Vagina (tissue), 2 donors: ENCODE measurements at places on chromosomes 1 and 21. TPM values are rescaled to one million over a fixed set of nuclear protein-coding genes. Genes with fewer than 3 reads are reported as not detected.

DNA sequence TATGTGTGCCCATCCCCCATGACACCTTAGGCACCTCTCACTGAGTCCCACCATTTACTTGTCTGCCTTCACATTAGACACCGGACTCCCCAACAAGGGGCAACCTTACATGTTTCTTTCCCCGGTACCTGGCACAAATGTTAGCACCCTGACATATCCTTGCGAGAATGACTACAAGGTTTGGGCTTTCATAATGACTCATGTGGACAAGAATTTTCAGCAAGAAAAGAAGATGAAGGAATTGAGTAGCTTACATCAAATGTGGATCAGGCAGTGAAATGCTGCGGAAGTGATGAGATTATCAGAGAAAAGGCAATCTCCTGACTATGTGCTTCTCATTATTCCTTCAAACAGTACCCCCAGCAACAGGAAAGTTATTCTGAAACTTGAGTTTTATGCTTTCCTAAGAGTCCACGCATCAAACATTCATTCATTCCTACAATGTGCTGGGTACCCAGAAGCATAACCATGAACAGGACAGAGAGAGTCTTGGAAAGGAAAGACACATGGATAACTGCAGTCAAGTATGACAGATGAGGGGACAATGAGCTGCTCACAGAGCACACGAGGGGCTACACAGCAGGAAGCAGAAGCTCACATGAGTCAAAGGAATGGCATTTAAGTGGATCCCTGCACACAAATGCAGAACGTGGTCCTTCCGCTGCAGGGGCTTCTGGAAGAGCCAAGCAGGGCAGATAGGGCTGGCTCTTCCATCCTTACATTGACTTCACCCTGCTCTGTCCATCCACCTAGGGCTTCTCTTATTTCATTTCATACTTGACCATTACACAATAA is 112.1 kb downstream of the PCNX2 start:
- no peak for DNase-seq
- no peak overlapping the region for H3K4me3 ChIP-seq
- H3K27me3 ChIP-seq, result no peaks in the 10 kb centered on the region
- H3K36me3 ChIP-seq, result peaks cover 2% of the 10 kb centered on the region
- no peak overlapping the region for H3K27ac ChIP-seq

- no peaks in the 10 kb centered on the region for H3K36me3 ChIP-seq
- no peaks in the 10 kb centered on the region for H3K27me3 ChIP-seq
- peaks cover 63% of the 10 kb centered on the region for H3K4me1 ChIP-seq
- no peak for DNase-seq
- H3K4me3 ChIP-seq, result no peak overlapping the region
- peak overlapping the region; percentile 84 for H3K27ac ChIP-seq
Measured at GRCh38 chr21:41681348-41681801, 85.5 kb downstream of the RIPK4 start.

GRCh38 chr1:40855513-40855912 is 6.7 kb downstream of the CITED4 start:
- H3K27ac ChIP-seq, result no peak overlapping the region
- H3K4me1 ChIP-seq, result peaks cover 4% of the 10 kb centered on the region
- H3K36me3 ChIP-seq, result no peaks in the 10 kb centered on the region
- H3K27me3 ChIP-seq, result no peaks in the 10 kb centered on the region

DNA sequence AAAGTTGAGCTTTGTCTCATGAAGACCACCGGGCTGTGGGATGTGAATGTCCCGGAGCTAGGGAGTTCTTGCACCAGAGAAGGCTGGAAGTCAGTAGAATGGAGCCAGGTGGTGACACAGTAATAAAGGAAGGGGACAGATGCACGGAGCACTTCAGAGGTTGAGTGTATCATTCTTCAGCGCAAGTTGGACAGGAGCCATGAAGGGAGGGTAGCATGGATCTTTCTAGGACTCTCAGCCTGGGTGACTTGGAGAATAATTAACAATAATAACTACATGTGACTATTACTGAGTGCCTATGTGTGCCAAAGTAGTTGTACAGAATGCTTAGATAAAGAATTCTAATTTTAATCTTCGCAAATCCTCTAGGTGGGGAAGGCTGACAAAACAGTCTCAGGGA is 258.7 kb upstream of the AJAP1 start:
- H3K27me3 ChIP-seq, result no peaks in the 10 kb centered on the region
- H3K4me3 ChIP-seq, result no peak overlapping the region
- no peak for DNase-seq
- no peaks in the 10 kb centered on the region for H3K4me1 ChIP-seq

- no peak overlapping the region for H3K4me3 ChIP-seq
- H3K36me3 ChIP-seq, result no peaks in the 10 kb centered on the region
- H3K27me3 ChIP-seq, result no peaks in the 10 kb centered on the region
- DNase-seq, result no peak
- H3K4me1 ChIP-seq, result no peaks in the 10 kb centered on the region
Measured at GRCh38 chr1:82343381-82343780, 542.6 kb downstream of the ADGRL2 start.

DNA sequence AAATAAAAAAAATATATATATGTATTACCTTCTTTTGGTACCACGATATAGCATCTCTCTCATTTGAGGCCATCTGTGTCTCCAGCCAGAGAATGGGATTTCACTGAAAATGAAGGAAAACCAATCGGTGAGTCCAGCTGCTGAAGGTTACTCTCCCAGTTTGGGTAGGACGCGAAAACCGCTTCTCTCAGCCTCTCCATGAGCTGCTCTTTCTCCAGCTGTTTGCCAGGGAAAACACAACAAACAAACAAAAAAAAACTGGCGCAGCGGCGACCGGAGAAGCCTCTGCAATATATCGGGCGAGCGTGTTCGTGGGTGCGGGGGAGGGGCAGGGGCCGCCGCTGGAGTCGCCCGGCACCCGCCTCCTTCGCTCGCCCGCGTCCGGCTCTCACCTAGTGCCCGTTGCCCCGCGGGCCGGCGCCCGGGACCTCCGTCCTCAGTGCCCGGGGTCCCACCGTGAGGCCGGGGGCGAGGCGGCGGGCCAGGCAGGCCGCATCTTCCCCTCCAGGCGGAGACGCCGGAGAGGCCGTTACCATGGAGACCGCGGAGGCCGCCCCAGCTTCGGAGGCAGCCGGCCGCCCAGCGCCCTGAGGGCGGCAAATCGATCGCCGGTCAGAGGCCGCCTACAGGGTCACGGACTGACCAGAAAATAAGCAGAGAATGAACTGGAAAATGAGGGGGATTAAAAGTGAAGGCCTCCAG is 504 bp downstream of the PHTF1 start:
- DNase-seq, result no peak
- no peaks in the 10 kb centered on the region for H3K27me3 ChIP-seq
- peak overlapping the region; percentile 93 for H3K4me3 ChIP-seq
- H3K27ac ChIP-seq, result peak overlapping the region; percentile 94
- peaks cover 23% of the 10 kb centered on the region for H3K4me1 ChIP-seq
- H3K36me3 ChIP-seq, result no peaks in the 10 kb centered on the region

- no peaks in the 10 kb centered on the region for H3K36me3 ChIP-seq
- peaks cover 3% of the 10 kb centered on the region for H3K4me1 ChIP-seq
- H3K27ac ChIP-seq, result no peak overlapping the region
- no peaks in the 10 kb centered on the region for H3K27me3 ChIP-seq
- H3K4me3 ChIP-seq, result no peak overlapping the region
- no peak for DNase-seq
Measured at GRCh38 chr1:154852845-154853244, 17.2 kb downstream of the KCNN3 start.

DNA sequence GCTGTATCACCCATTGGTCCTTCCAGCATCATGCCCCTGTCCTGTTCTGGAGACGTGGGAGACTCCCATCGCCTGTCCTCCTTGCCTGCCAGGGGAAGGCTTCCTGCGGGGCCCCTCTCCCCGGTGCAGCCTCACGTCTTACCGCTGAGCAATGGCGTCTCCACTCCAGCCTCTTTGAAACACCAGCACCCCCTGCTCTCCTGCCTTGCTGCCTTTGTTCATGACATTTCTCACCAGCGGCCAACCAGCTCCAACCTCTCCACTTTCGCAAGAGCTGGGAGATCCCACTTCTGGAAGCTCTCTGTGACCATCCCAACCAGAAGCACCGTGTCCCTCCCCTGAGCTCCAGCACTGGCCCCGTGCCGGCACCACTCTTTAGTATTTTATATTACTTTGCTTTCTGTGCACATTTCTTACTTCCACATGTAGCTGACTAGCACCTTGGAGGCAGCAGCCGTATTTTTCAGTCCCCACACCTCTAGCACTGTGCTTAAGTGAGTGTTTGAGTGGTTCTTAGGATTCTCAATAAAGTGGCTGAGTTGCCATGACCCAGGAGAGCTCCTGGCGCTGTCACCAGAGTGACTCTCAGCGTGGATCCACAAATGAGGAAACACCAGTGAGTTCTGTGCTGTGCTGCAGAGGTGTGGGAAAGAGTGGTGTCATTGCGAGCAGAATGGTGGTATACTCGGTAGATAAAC is 83.5 kb downstream of the ATP5PO start:
- H3K27ac ChIP-seq, result no peak overlapping the region
- DNase-seq, result peak; percentile 81
- H3K4me3 ChIP-seq, result no peak overlapping the region
- H3K4me1 ChIP-seq, result peaks cover 20% of the 10 kb centered on the region
- no peaks in the 10 kb centered on the region for H3K27me3 ChIP-seq
- H3K36me3 ChIP-seq, result peaks cover 15% of the 10 kb centered on the region

DNA sequence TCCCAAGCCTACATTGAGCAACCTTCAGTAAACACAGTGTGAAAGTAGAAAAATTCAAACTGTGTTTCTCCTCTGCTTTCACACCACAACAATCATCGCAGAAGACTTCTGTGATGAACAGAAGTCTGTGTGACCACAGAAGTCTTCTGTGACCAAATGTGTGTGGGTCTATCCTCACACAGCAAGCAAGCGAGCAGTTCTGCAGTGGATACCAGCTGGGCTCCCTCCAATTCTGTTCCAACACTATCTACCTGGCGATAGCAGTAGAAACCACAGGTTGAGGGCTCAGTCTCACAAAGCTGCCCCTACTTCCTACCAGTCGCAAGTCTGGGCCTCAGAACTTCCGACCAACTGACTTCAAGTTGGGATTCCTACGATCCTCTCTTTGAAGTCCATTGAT is 21.0 kb upstream of the RAP1A start:
- H3K4me1 ChIP-seq, result peaks cover 31% of the 10 kb centered on the region
- no peak overlapping the region for H3K27ac ChIP-seq
- H3K36me3 ChIP-seq, result no peaks in the 10 kb centered on the region
- no peak overlapping the region for H3K4me3 ChIP-seq
- no peaks in the 10 kb centered on the region for H3K27me3 ChIP-seq

DNA sequence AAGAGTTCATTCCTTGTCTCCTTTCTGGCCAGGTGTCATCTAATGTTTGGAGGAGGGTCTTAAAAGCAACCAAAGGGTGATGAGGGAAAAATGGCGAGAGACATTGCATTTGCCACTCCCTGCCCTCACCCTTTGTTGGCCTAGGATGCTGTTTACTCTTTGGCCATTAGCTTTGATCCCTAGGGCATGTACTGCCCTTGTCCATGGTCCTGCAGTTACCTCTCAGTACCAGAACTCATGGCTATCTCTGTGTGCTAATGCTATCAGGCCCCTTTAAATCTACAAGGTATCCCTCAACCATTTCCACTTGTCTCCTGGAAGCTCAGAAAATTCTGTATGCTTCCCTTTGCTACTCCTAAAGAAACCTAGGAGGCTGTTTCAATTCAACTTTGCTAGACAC is 424.8 kb upstream of the PLXNA2 start:
- H3K4me3 ChIP-seq, result no peak overlapping the region
- H3K36me3 ChIP-seq, result no peaks in the 10 kb centered on the region
- no peak for DNase-seq
- H3K27me3 ChIP-seq, result no peaks in the 10 kb centered on the region

DNA sequence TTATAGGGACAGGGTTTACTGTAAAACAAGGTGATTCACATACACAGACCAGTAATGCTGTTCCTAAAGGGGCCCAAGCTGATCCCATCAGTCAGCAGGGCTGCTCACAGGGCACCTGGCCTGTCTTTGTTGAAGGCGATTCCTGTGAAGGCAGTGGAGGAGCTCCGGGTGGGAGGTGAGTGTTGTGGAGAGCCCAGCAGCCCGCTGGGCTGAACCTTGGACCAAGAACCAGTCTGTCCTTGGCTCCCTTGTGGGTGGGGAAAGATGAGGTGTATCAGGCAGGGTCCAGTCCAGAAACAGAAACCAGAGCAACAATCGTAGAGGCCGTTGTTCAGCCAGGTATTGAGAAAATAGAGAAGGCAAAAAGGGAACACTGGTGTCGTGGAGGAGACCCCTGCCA is 12.5 kb downstream of the PDXK start:
- no peak overlapping the region for H3K4me3 ChIP-seq
- H3K4me1 ChIP-seq, result peaks cover 75% of the 10 kb centered on the region
- H3K36me3 ChIP-seq, result peaks cover 8% of the 10 kb centered on the region
- DNase-seq, result no peak
- H3K27me3 ChIP-seq, result no peaks in the 10 kb centered on the region
- peak overlapping the region; percentile 58 for H3K27ac ChIP-seq

DNA sequence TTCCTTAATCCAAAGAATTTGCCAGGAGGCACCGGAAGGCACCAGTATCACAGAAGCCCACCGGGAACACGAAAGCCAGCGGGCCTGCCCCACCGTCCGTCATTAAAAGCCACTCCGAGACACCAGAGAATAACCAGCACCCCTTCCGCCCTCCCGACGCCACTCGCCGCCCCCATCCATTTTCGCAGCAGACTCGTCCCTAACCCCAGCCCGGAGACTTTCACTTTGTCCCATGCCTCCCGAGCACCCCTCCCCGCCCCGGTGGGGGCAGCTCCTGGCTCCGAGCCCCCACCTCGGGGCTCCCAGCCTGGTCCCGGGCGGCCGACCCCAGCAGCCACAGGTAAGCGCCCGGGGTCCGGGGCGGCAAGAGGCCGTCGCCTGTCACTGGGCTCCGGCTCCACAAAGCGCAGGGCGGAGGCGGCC is 105.4 kb downstream of the SLC45A1 start:
- H3K4me1 ChIP-seq, result peaks cover 43% of the 10 kb centered on the region
- DNase-seq, result no peak
- H3K36me3 ChIP-seq, result no peaks in the 10 kb centered on the region
- H3K27me3 ChIP-seq, result no peaks in the 10 kb centered on the region

- no peaks in the 10 kb centered on the region for H3K4me1 ChIP-seq
- no peak overlapping the region for H3K4me3 ChIP-seq
- no peaks in the 10 kb centered on the region for H3K27me3 ChIP-seq
- no peak overlapping the region for H3K27ac ChIP-seq
Measured at GRCh38 chr1:186289943-186290545, 85.0 kb downstream of the TPR start.

- no peak for DNase-seq
- H3K27ac ChIP-seq, result no peak overlapping the region
- H3K27me3 ChIP-seq, result no peaks in the 10 kb centered on the region
- H3K4me1 ChIP-seq, result no peaks in the 10 kb centered on the region
Measured at GRCh38 chr1:245179706-245180105, 24.9 kb downstream of the KIF26B start.

GRCh38 chr1:33401471-33401870 is 29.4 kb downstream of the PHC2 start:
- DNase-seq, result no peak
- no peak overlapping the region for H3K4me3 ChIP-seq
- no peak overlapping the region for H3K27ac ChIP-seq
- no peaks in the 10 kb centered on the region for H3K4me1 ChIP-seq

Gene A3GALT2
- total RNA-seq, result not detected

Gene PRR9
- not detected for total RNA-seq

Gene SLC44A5
- total RNA-seq, result 1.2 TPM

Gene DYNLT5
- total RNA-seq, result 0.98 TPM

Gene MIXL1
- total RNA-seq, result not detected

Gene HMCN1
- 10.6 TPM for total RNA-seq
